ENCODE measurements at places on chromosomes 3 and 15.

DNA sequence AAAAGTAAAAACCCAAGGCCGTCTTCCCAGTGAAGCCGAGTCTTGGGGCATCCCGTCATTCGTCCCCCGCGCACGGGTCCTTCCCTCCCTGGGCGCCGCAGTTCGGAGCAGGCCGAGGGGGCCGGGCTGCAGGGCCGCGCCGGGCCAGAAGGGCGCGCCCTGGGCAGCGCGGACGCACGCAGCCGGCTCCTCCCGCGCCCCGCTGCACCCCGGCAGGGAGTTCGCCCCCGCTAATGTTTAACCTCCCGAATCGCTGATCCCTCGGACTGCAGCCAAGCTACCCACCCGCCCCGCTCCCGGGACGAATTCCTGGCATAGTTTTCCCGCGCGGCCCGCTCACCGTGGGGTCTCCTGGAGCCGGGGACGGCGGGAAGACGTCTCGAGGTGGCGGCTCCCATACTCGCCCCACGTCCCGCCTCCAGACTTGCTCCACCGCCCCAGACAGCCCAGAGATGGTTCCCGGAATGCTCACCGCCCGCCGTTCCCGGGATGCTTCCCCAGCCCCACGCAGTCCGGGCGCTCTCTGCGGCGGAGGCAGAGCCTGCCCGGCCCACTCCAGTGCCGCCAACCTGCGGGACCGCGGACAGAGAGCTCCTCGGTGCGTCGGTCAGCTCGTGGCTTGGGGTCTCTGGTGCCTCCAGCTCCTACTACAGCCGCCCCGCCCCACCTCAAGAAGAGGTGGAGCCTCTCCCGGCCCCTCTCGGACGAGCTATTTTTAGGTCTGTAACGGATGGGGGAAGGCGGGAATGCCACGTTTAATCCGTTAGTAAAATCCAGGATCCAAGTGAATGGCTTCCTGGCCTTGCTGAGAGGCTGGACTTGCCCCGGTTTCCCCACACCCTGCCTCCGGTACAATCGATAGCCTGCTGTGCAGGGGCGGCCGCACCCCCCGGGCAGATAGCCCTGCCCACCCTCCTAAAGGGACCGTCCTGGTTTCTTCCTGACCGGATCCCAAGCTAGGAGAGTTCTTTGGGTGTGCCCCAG, at the start of gene DZIP1L:
Gene DZIP1L (minus strand): TSS at position 621 of the 984 bp plus-strand sequence. CDS start 11,637 bp downstream, outside the sequence.
- peak; percentile 36 for DNase-seq

GRCh38 chr3:45026957-45027356, 854 bp downstream of the CLEC3B start:
- DNase-seq: no peak

DNA sequence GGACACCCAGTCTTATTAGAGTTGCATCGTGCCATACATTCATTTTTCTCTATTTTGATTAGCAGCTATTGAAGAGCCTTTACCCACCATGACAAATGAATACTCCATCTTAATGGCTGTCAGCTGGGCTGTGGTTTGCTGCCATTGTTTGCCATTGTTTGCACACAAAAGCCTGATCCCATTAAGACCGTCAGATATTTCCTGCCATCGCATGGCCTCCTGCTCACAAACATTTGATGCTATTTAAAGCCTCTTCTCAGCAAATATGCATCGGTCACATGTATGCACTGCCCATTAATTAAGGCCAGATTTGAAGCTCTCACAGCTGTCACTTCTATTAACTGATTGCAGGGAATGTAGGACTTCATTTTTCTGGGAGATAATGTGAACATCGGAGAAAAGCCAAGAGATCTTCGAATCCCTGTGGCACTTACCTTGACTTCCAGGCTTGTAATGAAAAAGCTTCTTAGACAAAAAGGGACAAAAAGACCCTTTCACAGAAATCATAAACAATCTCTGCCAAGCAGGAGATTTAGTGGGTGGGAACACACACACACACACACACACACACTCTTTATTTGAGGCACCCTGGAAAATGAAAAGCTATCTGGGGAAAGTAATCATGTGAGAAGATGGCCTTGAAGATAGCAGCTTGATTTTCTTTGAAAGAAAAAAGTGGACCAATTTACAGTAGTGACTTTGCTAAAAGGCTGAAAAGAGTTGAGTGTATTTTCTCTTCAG, 175.4 kb upstream of the NR2E3 start:
- DNase-seq: no peak

- DNase-seq: peak; percentile 24
Observed at GRCh38 chr3:185280572-185281365, 26.9 kb upstream of the EHHADH start.

GRCh38 chr15:37014137-37014536, 86.2 kb downstream of the MEIS2 start:
- no peak for DNase-seq

GRCh38 chr3:179750720-179751328, 98.0 kb downstream of the USP13 start:
- no peak for DNase-seq

DNA sequence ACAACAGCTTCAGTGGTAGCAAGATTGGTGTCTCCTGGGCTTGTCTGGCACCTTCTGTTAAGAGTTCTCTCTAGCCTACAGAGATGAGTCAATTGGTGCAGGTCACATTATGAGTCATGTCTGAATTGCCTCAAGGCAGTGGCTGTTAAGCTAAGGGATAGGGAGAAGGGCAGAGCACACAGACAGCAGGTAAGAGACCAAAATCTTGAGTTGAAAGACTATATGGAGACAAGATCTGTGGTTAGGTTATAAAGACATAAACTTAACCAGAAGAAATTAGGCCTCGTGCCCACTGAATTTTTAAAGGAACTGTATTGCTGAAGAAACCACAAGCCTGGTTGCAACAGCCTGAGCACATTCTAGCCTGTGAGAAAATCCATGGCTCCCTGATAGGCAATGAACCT, 19.2 kb upstream of the KPNA1 start:
- peak; percentile 24 for DNase-seq

DNA sequence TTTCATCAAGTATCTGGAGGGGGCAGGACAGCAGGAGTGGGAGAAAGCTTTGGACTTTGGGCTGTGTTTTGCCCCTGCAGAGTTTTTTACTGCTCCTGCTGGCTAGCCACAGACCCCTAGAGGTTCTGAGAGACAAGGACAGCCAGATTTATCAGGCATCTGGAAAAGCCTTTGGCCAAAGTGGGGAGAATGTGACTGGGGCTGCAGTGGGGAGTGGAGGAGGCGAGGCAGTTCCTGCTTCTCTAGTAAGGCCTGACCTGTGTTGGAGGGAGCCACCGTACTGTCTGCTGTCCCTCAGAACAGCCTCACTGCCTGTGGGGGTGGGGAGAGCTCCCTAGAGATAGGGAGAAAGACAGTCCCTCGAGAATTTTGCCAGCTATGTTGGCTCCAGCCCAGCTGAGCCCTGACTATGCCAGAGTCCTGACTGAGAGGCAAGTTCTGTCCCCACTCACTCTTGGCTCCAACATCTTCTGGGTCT, 2.2 kb downstream of the ALPK3 start:
- DNase-seq: no peak

GRCh38 chr3:178001670-178002101, 534.5 kb upstream of the KCNMB2 start:
- DNase-seq: no peak

DNA sequence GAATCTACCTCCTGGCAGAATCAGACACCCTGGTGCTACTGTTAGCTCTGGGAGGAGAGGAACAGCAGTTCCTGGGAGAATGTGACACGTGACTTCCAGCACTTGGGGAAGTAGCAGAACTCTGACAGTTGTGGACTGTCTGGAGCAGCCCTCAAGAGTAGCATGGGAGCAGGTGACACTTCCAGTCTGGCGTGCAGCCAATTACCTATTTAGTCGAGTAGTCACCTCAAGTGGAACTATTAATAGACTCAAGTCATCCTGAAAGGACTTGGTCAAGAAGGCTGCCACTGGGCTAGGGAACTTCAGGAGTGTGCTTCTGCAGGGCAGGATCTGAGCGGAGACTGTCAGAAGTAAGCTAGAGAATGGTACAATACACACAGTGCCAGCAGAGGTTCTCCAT, 62.3 kb downstream of the MTHFS start:
- DNase-seq: no peak

GRCh38 chr3:52439426-52440248, 5.3 kb downstream of the SEMA3G start:
- no peak for DNase-seq

DNA sequence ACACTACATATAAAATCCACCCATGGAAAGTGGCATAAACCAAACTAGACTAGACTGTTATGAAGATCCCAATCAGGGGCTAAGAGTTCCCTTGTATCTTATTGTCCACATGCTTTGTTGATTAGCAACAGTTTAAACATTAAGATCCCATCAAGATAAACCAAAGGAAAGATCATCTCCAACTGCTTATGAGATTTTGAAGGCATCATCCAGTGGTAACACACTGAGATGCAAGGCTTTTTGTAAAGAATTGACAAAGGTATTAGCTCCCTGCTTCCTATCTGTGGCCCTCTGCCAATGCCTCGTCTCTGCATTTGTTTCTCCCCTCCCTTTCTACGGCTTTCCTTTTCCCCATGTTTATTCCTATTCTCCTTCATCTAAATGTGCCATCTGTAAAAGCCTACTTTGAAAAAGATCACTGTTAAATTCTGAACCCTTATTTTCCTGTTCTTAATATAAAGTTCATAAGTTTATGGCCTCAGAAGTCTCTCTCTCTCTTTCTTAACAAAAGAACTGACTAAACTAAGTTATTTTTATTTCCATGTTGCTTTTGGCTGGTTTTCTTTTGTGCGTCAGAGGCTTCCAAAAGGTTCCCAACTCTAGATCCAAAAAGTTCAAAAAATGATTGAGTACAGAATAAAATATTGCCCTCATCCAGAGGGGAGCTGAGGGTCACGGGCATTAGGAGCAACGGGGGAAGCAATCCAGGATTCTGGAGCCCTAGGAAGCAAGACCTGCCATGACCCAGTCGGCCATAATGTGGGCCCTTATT, 5.5 kb downstream of the PLD1 start:
- no peak for DNase-seq

GRCh38 chr3:24628523-24629258, 134.0 kb upstream of the THRB start:
- no peak for DNase-seq

DNA sequence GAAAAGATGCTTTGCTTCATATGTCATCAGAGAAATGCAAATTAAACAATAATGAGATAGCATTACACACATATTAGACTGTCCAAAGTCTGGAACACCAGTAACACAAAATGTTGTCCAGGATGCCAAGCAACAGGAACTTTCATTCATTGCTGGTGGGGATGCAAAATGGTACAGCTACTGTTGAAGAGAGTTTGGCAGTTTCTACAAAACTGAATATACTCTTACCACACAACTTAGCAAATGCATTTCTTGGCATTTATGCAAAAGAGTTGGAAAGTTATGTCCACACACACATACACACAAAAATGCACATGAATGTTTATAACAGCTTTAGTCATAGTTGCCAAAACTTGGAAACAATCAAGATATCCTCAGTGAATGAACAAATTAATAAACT, 195.2 kb upstream of the MME start:
- peak; percentile 30 for DNase-seq

DNA sequence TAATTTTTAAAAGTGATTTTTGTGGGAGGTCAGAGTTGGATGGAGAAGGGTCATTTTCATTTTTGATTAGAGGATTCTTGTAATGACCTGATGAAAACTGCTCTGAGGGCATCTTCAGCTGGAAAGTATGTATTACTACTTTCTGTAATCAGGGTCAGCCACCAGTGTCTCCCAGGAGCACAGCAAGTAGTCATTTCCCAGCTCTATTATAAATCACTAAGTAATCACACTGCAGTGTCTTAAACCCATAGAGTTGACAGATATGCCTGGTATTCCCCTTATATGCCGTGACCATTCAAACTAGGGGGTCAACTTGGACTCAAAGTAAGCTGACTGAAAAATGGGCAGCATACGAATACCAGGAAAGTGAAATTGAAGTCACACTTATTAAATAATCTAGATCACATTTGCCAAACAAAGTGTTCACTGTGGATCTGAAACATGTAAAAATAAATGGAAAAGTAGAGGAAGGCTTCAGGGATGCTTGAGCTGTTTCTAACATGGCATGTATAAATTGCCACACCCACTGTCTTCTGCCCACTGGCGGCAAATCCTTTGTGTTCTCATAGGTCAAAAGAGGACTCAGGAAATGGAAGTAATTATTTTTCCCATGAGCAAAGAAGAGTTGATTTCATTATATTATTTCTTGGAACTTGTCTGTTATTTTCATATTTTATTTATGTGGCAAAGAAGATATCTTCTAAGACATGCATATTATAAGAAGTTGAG, 105.7 kb downstream of the MBNL1 start:
- no peak for DNase-seq

DNA sequence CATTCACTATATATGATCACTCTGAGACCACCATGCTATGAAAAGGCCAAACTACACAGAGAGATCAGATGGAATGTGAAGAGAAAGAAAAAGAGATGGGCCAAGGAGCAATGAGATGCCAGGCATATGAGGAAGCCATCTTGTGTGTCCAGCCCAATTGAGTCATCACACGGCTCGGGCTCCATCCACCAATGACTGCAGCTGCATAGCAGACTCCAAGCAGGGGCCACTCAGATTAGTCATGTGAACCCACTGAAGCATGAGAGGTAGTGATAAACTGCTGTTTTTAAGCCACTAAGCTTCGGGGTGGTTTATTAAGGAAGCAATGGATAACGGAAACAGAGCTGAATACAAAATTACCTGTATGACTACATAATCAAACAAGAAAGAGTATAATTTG, 185.9 kb downstream of the SUCLG2 start:
- no peak for DNase-seq

DNA sequence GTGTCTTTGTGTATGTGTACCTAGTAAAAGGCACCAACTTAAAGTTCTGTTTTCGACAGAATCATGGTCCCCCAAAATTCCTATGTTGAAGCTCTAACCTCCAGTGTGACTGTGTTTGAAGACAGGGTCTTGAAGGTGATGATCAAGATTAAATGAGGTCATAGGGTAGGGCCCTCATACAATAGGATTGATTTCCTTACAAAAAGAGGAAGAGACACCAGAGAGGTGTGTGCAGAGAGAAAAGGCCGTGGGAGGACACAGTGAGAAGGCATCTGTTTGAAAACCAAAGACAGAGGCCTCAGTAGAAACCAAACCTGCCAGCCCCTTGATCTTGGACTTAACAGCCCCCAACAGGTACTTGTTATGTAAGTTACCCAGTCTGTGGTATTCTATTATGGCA, 52.0 kb upstream of the CORO2B start:
- no peak for DNase-seq

GRCh38 chr3:37670961-37671483, 190.7 kb upstream of the CTDSPL start:
- DNase-seq: no peak

DNA sequence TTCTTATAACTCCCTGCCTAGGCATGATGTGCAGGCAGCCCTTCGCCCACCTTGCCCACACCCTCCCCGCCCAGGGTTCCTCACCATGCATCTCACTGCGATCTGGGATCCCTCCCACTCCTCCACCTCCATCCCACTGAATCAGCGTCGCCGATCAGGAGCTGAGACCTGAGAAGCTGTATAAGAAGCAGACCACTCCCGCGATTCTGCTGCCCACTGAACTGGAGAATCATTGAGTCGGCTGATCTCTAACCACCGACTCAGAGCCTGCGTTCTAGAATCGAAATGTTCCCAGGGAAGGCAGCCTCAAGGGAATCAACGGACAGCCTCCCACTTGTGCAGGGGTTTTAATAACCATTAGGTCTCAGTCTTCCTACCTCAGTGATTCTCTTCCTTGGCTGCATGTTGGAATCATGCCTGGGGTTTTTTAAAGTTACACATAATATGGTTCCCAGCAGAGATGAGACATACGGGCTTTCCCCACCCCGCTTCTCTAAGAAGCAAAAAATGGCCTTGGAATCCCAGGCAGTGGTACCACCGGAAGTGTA, 60.2 kb downstream of the TMEM44 start:
- no peak for DNase-seq

- peak; percentile 61 for DNase-seq
Observed at GRCh38 chr3:52144034-52144795, 10.0 kb downstream of the POC1A start.
